Renal cortex interstitium (tissue), 15 donors: ENCODE measurements at places on chromosomes 1 and 21.

DNA sequence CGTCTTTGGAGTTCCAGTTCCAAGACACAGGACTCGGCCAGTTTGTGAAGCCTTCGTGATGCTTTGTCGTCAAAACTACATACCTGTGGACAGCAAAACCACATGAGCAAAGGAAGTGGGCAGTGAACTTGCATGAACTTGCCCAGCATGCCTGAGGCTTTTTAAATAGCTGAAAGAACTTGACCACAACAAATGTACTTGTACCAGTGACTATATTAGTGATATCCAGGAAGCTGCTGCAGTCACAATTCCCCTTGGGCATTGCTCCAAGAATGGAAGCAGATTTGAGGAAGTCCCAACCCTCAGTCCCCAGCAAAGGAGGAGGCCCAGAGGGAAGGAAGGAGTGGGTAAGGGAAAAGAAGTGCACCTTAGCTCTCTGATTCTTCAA lies 2.6 kb downstream of the FUCA1 start:
- DNase-seq, result no peak

- DNase-seq, result no peak
These were observed 455.9 kb downstream of the PLPP3 start for GRCh38 chr1:56123421-56123820.

- no peak for DNase-seq
These were observed 812 bp upstream of the ARF1 start for GRCh38 chr1:228081578-228082213.

DNA sequence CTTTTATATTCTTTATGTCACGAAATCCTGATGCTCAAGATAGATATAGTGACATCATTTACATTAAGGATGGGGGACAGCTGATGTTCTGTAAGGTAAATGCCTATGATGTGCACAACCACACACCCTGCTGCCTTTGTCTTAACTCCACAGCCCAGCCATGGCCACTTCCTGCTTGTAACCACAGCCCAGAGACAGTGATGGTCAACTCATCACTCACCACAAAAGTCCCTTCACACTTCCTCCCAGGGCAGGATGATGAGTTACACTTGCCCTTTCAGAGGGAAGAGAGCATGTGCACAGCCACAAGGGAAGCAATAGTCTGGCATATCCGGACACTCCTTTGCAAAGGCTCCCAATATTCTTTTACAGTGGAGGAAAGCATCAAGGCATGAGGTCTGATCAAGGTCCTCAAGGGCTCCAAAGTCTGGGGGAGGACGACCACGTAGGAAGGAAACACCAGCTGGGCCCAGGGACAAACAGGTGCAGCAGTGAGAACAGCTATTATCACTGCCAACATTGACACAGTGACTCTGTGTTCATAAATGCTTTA lies 53.8 kb downstream of the PLPP3 start:
- DNase-seq, result no peak

DNA sequence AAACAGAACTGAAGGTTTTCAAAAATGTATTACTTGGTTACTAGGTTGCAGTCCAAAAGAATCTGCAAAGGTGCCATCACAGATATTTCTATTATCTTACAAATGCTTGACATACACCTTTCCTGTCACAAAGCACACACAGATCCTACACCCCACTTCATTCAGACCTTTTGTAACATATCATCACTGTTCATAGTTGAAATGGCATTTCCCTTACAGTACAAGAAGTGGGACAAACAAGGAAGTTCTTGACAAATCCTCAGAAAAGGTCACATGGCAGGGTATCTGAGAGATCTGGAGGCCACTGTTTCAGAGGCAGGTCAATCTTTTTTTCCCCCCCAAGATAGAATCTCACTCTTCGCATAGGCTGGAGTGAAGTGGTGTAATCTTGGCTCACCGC lies 21.3 kb downstream of the TOR1AIP2 start:
- DNase-seq, result no peak
